ENCODE measurements at places on chromosomes 2 and 18.

- DNase-seq: no peak
Measured at GRCh38 chr2:229249536-229249935, 21.6 kb downstream of the PID1 start.

DNA sequence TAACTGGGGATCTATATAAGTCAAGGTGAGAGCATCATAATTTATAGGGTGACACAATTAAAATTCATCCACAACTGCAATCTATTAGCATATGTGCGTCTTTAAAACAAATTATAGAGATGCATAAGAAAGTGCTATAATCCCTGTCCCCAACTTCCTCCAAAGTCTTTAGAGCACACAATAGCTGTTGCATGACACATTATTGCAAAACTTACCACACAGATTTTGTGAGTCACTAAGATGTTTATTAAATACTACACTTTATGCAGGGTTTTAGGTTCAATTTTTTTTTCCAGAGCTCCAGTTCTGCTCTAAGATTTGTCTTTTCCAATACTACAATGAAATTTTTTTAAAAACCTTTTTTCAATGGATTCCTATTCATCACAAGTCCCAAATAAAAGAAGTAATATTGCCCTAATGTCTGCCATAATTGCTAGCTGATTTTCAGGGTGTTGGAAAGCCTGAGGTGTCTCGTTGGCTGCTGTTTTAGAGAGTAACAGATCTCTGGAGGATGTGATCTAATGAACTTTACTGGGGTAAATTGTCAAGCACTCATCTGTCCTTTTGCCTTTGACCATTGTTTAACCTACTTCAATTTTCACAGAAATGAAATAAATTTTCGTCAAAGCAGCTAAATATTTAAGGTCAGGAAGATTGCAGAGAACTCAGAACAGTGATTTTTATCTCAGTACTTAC lies 250.5 kb upstream of the NETO1 start:
- no peak for DNase-seq

- no peak for DNase-seq
Measured at GRCh38 chr18:73879766-73880165, 267.9 kb downstream of the FBXO15 start.

- no peak for DNase-seq
Measured at GRCh38 chr18:13730481-13730880, 4.0 kb downstream of the RNMT start.

GRCh38 chr2:1626271-1626681 lies 118.0 kb downstream of the PXDN start:
- DNase-seq: no peak

DNA sequence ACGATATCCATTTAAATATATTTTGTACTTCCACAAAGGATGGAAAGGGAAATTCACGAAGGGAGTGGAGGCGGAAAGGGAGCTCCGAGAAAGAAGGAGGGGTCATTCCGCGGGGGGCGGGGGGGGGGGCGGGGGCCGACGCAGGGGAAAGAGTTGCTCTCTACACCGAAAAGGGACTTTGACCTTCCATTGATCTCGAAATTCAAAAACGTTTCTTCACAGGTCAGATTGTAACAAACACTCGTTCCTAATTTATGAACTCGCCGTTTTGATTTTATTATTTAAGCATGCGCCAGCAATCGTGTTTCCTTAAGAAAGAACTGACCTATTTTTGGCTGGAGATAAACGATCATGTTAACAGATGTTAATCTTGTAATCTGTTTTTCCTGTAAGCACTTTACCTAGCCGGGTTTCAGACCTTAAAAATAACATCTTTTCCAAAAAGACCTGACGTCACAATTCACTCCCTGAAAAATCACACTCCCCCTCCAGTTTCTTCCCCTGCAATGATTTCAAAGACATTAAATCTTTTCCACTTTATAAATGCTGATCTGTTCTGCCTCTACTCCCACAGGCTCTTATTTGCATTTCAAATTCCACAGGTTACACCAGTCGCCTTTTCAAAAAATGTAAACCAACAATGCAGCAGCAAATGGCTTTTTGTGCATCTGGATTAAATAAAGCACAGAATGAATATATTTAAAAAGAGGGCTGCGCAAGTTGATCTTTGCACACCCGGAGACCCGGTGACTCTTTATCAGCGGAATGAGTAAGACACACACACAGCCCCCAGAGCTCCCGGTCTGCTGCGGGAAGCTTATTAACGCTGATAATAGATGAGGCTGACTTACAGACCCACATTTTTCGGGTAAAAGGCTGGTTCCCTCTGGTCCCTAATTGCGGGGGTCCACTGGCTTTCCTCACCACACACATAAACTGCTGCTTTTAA lies 1.6 kb downstream of the ZNF516 start:
- peak; percentile 90 for DNase-seq

DNA sequence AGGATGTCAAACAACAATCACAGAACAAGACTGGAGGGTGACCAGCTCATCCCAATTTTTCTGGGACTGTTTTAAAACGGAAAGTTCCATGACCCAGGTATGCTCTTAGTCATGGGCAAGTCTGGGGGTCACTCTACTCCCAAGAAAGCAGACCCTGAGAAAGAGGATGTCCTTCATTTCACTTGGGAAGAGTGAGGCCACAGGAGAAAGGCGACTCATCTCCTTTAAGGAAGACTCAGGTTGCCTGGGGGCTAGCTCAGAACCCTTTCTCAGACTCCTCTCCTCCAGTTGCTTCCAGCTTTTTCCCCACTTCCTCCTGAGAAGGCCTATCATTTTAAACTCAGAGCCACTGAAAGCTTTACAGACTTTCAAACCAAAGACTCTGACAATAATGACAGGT lies 9.3 kb downstream of the RNF152 start:
- no peak for DNase-seq

DNA sequence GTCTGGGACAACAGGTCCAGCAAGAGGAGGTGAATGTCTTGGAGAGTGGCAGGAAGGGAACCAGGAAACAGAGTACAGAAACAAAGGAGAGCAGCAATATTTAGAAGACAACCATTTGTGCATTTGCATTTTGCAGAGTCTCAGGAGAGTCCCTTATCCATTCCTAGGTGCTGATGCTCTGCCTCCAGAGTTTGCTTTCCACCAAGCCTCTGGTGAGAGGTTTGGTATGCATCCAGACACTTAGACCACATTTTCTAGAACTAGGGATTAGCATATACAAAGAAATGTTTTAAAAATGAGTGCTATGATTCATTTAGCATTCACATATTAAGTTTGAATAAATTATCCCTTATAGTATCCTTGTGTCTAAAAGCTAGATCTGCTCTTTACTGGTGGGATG lies 18.5 kb upstream of the LRATD1 start:
- no peak for DNase-seq

DNA sequence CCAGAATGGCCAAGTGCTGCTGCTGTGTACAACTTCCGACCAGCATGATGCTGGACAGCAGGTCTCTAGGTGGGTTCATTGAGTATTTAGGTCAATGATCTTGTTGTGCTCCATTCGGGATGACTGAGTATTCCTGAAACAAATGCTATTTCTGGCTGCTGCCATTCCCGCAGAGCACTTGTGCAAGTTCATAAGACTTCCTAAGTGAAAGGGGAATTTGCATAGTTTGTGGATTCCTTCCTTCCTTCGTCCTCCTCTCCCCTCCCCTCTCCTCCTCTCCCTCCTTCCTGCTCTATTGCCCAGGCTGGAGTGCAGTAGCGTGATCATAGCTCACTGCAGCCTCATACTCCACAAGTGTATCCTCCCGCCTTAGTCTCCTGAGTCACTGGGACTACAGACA lies 40.4 kb downstream of the LDLRAD4 start:
- no peak for DNase-seq

DNA sequence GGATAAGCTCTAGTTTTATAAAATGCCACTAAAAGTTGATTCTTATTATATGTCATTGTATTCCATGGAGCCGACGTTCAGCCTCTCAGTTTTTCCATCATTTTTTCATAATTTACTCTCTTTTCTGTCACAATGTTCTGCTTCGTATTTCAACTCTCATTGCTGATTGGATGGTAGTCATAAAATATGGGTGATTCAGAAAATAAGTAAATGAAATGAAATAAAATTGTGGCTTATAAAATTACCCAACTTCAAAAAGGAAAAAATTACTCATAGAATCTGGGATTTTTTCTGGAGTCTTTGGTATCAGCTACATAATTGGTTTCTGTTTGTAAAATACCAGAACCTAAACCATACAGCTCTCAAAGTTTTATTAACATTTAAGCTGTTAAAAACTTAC lies 139.7 kb upstream of the ITGA4 start:
- no peak for DNase-seq

GRCh38 chr2:99504844-99505584 lies 15.2 kb upstream of the REV1 start:
- no peak for DNase-seq

- DNase-seq: no peak
Measured at GRCh38 chr2:236070236-236070635, 98.0 kb downstream of the GBX2 start.

DNA sequence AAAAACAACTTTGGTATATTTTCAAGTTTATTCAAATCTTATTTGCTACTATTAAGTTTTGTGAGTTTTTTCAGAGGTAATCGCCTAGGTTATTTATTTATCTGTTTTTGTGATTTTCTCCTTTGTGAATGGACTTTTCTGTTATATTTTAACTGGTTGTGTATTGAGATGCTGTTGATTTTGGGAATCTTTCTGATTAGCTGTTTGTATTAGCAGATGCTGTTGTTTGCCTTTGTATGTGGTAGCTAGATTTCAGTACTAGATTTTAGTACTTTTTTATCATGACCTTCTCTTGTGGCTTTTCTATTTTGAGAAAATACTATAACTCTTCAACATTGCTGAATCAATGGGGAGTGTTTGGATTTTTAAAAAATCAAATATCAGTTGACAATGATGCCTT lies 42.4 kb downstream of the TSHZ1 start:
- DNase-seq: no peak

DNA sequence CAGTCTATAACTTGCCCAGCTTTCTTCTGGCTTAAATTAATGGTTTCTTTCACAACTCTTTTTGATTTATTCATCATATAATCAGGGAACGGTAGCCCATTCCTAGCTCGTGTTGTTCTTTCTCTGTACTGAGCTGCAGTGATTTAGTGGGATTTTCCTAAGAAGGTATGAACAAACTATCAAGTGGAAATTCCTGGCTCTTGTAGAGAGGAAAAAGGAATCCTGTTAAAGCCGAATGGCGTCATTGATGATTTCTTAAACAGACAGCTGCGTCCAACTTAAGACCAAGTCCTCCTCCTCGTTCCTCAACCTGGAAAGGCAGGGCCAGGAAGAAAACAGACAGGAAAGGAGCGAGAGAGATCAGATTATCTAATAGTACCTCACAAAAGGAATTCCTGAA lies 69.2 kb upstream of the CABLES1 start:
- DNase-seq: no peak

DNA sequence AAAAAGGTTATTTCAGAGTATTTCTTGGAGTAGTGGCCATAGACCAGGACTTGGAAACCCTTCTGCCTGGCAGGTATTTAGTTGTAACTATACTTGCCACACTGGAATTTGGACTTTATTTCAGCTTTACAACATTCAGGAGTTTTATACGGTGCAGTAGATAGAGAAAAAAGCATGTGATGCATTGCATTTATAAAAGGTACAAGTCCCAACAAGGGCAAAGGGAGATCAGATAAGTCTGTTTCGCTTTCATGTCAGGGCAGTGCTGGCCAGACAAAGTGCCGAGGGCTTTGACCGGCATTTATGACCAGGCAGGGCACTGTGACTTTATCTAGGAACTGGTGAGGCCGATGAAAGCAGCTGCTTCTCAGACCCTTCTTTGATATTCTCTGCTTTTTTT lies 145.4 kb downstream of the RTN4 start:
- no peak for DNase-seq

DNA sequence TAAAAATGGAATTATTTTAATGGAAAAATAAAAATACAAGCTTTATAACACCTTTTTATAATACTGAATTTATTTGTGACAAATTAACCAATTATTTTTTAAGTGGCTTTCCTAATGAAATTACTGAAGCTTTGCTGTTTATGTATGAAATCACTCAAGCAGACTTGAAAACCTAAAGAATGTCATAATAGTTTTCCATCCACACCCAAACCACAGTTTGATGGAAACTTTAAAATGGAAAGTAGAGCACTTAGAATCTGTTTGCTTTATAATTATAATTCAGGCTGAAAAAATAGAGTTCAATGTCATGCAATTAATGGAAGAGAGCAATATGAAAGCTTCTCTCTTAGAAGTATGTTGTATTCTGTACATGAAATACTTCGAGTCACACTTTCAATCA lies 31.6 kb upstream of the WDR75 start:
- no peak for DNase-seq

GRCh38 chr2:173782681-173783080 lies 182.5 kb downstream of the SP3 start:
- DNase-seq: no peak

DNA sequence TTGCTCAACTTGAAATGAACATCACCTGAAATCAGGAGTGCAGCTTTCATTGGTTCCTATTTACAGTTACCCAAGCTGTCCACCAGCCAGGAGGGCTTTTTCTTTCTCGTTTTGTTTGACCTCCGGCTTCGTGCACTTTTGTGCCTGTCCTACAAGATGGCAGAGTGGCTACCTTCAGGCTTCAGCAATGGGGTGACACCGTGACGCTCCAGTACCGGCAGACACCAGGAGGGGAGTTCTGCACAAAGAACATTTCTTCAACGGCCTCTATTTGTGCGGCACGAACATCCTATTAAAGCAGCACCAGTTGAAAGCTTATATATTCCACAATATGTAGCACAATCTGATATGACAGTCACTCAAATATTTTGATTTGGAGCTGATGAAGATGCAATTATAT lies 18.3 kb downstream of the RNASEH1 start:
- peak; percentile 22 for DNase-seq

DNA sequence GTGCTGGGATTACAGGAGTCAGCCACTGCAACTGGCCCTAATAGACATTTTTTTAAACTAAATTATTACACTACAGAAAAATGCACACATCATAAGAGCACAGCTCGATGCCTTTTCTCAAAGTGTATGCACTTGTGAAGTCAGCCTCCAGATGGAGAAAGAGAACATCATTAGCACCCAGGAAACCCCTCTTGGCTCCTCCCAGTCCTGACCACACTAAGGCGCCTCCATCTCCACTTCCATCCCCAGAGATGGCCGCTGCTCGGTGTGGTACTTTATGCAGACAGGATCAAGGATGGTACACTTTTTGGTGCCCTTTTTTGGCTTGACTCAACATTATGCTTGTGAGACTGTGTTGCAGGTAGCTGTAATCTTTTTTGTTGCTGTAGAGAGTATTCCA lies 34.8 kb downstream of the RRM2 start:
- DNase-seq: no peak

DNA sequence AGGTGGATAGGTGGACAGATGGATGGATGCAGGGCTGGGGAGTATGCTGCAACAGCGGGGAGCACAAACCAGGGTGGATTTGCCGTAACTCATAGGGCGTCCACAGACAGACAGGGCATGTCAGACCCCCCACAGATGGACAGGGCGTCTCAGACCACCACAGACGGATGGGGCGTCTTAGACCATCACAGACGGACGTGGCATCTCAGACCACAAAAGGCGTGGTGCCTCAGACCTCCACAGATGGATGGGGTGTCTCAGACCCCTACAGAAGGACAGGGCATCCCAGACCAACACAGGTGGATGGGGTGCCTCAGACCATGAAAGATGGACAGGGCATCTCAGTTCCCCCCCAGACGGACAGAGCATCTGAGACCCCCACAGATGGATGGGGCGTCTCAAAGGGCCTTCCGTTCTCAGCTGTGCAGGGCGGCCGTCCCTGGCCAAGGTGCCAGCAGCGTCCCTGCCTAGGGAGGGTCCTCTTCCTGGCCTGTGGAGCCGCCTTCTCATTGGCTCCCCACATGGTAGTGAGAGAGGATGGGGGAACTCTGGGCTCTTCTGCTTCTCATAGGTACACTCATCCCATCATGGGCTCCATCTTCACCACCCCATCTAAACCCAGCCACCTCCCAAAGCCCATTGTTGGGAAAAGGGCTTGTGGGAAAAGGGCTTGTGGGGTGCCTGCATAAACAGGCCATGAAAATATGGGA lies 2.1 kb downstream of the ANKMY1 start:
- no peak for DNase-seq

Data from hematopoietic multipotent progenitor cell treated with erythropoietin and hydrocortisone succinate and interleukin-3 and kit ligand, for 4 days (in vitro differentiated cells).